ENCODE measurements at places on chromosomes 6 and 20.

DNA sequence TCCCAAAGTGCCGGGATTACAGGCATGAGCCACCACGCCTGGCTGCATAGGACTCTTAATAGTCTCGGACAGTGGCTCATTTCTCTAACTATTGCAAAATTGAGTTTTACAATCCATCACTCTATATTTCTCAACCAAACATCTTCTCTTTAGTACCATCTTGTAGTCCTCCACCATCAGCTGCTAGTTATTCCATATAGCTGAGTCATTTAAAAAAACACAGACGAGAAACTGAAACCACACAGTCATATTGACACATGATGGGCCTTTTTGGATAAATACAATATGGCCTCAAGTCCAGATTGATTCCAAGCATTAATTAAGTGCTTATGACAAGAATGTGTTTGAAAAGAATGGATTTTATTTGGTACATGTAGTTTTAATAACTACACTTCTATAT, 599.1 kb downstream of the MEI4 start:
- DNase-seq: no peak

GRCh38 chr6:144879436-144879835, 594.3 kb downstream of the UTRN start:
- DNase-seq: no peak

GRCh38 chr6:39891976-39892375, 42.3 kb downstream of the MOCS1 start:
- no peak for DNase-seq

- DNase-seq: no peak
Measured at GRCh38 chr6:102677225-102677624, 1283.7 kb downstream of the GRIK2 start.

GRCh38 chr6:156691018-156691417, 86.2 kb upstream of the ARID1B start:
- DNase-seq: no peak

DNA sequence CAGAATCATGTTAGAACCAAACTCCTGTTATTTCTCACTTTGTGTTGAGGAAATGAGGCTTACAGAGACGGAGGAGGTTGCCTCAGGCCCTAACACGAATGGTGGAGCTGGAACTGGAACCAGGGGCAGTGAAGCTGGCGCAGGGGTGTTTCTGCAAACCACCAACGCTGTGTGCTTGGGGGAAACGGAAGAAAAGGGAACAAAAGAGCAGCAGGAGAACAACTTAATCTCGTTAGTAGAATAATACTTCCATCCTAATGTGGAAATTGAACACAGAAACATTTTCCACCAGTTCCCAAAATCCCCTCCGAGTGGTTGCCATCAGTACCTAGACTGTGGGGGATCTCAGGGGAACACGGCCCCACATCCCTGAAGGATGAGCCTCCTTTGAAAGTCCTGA, 103.4 kb upstream of the FRMD1 start:
- no peak for DNase-seq

DNA sequence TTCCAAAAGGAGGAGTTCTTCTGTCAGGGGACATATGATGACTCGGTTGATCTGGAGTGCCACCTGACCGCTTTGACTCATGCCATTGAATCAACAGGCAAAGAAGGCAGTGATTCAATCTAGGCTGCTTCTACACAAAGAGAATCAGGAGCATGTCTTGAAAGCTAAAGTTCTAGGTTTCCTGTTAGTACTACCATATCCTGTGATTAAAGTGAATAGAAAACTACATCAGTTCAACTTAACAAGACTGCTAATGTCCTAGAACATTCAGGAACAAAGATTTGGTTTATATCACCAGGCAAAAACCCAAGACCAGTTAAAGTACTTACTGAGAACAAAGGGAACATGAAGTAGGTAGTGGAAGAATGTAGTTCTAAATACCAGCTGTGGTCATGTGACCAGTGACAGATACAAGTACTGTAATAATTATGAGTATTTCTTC, 216.8 kb upstream of the SGK1 start:
- no peak for DNase-seq

GRCh38 chr6:149990661-149991471, 27.1 kb downstream of the ULBP1 start:
- DNase-seq: peak; percentile 25

DNA sequence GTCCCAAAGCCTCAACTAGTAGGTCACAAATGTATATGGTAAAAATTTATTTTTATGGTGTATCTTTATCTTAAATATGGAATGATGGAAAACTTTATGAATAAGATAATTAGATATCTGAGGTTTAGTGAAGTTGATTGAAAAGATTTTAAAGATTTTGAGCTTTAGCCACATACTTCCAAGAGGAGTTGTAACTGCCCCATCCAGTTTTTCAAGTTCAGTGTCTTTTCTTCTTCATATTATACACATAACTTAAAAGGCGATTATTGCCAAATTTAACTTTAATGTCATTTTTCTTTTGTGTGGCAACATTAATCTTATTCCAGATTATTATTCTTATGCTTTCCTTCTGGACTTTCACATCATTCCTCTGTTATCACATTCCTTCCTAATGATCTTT, 266.4 kb downstream of the TINAG start:
- no peak for DNase-seq

DNA sequence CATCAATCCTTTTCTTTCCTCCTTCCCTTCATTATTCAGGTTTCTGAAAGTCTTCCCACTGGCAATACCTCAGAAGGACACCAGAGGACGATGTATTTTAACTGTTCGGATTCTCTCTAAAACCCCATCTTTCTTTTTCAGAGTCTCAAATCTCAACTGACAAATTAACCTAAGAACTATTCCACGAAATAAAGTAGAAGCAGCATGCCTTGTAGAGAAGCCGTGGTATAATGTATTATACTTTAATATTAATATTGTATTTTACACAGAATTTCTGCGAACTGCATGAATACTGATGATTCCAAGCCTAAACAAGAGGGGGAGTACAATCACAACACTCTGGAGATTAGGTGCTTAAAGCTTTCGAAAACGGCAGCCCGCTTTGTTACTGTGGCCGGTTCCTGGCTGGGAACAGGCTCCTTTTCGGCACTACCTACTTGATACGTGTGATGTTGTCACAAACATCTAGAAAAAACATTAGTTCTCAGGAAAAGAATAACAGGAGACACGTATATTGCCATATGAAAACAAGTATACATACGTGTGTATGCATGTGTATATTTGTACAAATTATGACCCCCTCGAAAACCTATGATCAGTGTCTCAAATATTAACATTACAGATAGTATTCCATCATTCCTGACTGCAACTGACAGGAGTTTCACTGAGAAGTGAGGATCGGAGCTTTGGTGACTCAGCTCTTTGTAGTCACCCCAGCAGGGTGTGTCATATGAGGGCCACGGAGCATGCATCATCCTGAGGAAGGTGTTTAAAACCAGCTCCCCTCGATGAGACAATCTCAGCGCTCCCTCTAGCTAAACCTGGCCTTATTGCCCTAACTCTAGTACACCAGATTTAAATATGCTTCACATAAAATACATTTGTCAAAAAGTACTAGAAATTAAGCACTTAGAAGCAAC, 319.7 kb upstream of the TCF21 start:
- no peak for DNase-seq

- DNase-seq: no peak
Measured at GRCh38 chr6:151629791-151630190, 136.0 kb downstream of the CCDC170 start.

GRCh38 chr6:152305672-152306071, 331.5 kb downstream of the SYNE1 start:
- DNase-seq: no peak

DNA sequence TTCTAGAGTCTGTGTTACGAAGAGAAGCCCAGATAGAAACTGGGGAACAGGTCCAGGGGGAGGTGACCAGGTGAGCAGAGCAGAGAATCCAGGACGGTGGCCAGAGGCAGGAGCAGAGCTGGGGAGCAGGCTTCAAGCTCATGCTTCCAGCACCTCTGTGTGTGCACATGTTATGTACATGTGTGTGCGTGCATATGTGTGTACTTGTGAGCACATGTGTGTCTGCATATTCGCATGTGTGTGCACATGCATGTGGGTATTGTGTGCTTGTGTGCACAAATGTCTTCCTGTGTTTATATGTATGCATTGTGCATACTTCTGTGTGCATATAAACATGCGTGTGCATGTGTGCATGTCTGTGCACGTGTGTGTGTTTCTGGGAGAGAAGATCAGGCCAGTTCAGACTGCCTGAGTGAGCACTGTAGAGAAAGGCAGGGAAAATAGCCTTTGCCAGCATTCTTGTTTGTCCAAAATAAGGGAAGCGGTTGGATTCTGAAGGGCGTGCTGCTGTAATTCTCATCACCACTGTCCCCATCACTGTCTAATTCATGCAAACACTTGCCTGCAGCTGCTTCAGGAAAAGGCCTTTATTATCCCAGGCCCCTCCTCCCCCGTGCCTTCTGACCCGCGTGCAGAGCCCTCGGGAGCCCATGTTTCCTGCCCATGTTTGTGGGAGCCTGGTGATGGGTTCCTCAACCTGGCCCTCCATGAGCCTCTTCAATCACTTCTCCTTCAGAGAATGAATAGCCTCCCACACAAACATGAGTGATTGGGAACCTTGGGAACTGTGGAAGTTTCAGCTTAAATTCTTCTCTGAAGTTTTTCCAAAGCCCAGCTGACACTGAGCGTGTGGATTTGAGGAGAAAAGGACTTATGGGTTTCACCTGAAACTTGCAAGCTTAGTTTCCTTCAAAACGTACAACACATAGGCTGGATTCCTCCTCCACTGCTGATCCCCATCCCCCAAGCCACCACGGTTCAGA, 161.7 kb upstream of the AFDN start:
- no peak for DNase-seq

- DNase-seq: no peak
Measured at GRCh38 chr6:137044366-137045221, at the start of gene IL20RA. IL20RA (minus strand) TSS chr6:137044965; CDS start chr6:137044728, 237 bp downstream.

DNA sequence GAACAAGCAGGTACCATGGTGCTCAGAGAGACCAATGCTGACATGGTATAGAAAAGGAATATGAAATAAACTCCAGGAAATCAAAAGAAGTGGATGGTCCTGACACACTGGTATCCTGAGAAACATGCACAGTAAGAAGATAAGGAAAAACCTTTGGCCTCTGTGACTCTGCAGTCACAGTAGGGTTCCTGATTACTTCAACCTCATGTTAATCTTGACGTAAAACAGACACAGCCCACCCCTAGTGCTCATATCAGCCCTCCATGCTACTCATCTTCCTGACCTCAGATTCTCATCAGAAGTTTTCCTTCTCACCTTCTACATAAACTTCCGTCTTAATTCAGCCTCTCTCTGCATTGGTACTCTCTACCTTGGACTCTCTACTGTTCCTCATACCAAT, 240.9 kb downstream of the PKHD1 start:
- no peak for DNase-seq

DNA sequence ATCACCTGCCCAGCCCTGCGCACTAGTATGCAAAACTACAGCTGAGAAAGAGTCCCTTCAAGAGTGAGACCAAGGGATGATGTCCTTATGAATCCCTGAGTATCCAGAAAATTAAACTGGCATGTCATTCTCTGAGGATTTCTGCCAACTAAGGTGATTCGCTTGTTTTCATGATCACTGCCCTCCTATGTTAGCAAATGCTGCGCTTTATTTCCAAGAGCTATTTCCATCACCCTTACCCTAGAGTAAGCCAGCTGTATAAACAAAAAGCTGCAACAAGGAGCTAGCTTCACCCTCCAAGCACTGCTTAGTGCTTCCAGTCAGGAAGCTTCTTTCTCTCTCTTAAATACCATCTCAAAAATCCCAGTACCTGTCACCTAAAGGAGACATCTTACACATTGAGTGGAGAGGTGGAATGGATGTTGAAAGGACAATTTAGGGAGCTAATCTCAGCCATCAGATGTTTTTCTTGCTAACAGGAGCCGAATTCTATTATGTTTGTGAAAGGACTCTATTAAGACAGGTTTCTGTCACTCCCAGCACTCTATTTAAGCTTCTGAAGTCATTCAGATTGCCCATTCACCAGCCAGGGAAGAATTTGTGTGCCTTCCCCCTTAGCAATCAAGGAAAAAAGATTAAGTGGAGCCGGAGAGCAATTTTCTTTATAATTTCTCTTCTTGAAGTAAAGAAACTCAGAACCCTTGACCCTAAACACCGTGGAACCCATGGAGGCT, 322.2 kb downstream of the NRN1 start:
- DNase-seq: peak; percentile 24

- no peak for DNase-seq
Measured at GRCh38 chr6:5855787-5856470, 150.8 kb downstream of the NRN1 start.

All from DMS79 treated with DMSO at 0.1 percent for 48 hours (cell line).